Stimulated activated CD8-positive, alpha-beta memory T cell treated with anti-CD3 and anti-CD28 coated beads, Interleukin-2, amount 100 ng/mL, for 1 hour (primary cell): ENCODE measurements at places on chromosomes 16 and 17.

DNA sequence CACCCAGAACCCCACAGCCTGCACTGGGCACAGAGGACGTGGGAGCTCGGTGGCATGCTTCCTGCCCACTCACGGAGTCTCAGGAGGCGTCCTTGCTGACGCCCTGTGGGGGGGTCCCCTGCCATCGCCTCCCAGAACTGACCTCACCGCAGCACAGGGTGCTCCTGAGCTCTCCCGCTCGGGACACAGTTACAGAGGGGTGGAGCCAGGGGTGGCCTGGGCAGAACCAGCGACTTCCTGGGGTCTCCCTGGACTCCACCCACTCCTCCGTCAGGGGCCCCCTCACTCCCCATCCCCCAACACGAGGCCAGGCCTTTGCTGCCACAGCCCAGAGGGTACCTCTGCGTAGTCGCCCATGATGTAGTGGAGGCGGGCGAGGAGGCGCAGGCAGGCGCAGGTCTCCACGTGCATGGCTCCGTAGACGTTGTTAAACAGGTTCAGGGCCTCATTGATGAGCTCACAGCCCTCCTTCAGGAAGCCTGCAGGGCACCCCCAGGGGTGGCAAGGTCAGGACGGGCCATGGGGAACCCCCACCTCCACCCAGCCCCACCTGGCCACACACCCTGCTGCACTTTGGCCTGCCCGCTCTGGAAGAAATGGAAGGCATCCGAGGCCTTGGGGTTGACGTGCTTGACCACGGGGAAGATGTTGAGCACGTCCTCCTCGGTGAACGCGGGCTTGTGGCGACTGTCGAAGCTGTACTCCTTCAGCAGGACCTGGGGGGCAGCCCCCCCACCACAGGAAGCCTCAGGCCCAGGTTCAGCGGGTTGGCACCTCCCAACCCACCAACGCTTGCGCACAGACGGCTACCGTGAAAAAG, 17.8 kb downstream of the CLUH start:
- no peak for DNase-seq

- no peak for DNase-seq
Measured at GRCh38 chr17:43216369-43216761, 4.7 kb downstream of the TMEM106A start.

- DNase-seq, result no peak
Measured at GRCh38 chr16:30982548-30983288, 2.3 kb upstream of the HSD3B7 start.

DNA sequence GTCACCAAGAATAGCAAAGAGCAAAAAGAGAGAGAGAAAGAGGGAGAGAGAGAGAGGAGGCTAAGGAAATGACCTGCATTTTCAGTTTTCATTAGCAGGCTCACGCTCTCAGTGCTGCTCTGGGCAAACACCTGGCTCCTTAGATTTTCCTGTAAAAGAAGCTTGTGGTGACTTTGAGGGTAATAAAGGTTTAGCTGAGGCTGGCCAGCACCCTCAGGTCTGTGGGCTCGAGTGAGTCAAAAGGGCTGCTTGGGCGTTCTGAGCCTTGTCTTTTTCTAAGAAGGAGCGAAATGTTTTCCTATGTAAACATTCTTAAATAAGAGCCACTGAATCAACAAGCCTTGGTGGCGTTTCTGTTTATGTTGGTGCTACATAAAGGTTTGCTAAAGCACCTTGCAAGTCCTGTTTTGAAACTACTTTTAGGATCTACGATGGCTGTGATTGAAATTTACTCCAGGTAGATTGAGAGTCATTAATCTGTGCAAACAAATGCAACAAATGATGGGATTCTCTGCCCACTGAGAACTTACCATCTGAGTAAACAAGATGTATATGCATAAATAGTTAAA, 38.8 kb downstream of the SHISA6 start:
- DNase-seq, result no peak

DNA sequence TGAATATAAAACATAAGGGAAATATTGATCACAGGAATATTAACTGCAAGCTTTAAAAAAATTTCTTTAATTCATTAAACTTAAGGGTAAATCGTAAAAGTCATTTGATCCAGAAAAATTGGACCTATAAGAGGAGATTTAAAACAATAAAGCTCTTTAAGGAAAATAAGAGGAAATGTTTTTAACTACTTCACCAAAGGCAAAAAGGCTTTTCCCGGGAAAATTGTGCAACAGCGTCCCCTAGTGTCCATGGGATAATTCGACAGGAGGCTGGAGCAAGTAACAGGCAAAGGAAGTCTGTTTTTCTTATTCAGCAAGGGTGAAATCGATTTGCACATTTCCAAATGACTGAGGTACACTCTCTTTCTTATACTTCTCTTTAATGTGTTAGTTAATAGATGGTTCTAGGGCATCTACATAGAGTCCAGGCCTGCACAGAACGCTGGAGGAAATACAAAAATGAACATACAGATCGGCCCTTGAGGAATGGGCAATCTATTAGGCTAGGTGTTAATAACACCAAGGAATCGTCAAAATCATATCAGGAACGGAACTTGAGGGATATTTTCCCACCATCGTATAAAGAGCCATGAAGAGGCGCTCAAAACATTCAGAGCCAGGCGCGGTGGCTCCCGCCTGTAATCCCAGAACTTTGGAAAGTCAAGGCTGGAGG, 61.4 kb downstream of the ZNF18 start:
- no peak for DNase-seq
